Spinal cord (tissue), 10 donors: ENCODE measurements at places on chromosomes 12 and 14. TPM values are rescaled to one million over a fixed set of nuclear protein-coding genes. Genes with fewer than 3 reads are reported as not detected.

OSBPL8 gene
- 34.1 TPM for polyA plus RNA-seq

AQP5 gene
- polyA plus RNA-seq: 1.8 TPM

RNASE1 gene
- 77.1 TPM for polyA plus RNA-seq

PRPH gene
- 341 TPM for polyA plus RNA-seq

AQP2 gene
- 0.47 TPM for polyA plus RNA-seq

SYNE3 gene
- 2.0 TPM for polyA plus RNA-seq

RGS6 gene
- polyA plus RNA-seq: 11.5 TPM

TMEM30B gene
- polyA plus RNA-seq: 2.9 TPM

STAT2 gene
- polyA plus RNA-seq: 72.4 TPM

TTC8 gene
- polyA plus RNA-seq: 28.4 TPM

RNASE3 gene
- polyA plus RNA-seq: not detected

DNAI7 gene
- polyA plus RNA-seq: 5.4 TPM

CLEC2A gene
- polyA plus RNA-seq: not detected

PRH2 gene
- not detected for polyA plus RNA-seq
